ENCODE measurements at places on chromosomes 3 and 15.
A peak's percentile ranks its signal among the peaks of the same experiment; 100 is the strongest.

DNA sequence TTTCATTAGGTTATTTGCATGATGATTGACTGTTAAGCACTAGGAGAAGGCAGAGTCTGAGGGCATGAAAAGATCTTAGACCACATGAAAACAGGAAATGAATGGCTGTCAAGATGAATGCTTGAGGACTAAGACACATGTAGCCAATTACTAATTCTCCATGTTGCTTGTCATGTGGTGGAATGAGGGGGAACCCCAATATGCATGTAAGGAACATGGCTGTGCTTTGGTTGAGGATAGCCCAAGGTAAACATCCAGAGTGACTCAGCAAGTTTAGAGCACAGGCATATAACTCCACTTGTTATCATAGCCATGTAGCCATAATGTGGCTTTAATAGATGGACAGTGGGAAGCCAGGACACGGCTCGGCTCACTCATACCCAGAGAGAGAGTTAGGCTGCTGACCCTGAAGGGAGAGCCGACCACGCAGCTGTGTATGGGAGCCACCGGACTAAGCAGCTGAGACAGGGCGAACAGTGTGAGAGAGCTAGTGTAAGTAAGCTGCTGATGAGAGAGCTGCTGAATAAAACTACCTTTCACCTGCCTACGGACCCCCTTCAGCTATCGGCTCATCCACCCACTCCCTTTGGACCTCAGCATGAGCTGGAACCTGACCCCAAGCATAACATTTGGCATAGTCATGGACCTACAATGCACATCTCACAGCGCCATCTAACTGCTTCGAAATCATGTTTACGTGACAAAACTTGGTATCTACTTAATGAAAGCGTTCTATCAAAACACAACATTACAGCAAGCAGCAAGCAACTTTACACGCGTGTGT, 37.6 kb downstream of the ANO10 start:
- peak; percentile 3 for DNase-seq

DNA sequence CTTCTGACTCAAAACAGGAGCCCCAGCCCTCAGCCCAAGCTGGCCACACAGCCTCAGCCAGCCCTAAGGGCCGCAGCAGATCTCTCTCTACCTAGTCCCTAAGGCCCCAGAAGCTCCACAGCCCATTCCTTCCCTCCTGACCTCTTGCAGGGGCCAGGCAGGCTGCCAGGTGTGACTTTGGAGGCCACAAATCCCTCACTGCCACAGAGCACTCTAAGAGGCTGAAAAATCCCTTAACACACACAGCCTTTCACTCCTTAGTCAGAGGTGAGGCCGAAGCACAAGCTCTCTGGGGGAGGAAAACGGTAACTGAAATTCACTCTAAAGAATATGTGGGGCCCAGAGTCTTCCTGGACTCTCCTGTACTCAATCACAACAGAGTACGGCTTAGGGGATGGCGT, 23.3 kb downstream of the LRRC2 start:
- no peak for DNase-seq

DNA sequence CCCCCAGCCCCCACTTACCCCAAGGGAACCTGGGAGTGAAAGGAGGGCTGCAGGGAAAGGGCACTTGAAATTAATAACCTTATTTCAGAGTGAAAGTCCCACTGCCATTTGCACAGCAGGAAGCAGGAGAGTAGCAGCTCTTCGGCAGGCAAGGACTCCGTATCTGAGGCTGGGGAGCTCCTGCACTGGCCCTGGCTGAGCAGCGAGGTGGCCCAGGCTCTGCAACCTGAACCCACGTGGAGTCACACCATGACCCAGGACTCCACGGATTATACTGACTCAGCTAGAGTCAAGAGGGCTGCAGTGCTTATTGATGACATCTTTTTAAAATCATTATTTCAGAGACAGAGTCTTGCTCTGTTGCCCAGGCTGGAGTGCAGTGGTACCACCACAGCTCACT, 214.5 kb downstream of the XXYLT1 start:
- no peak for DNase-seq

- no peak for DNase-seq
Measured at GRCh38 chr3:52248816-52249547, 3.4 kb downstream of the PPM1M start.

GRCh38 chr3:50202353-50203112, 2.5 kb upstream of the SLC38A3 start:
- no peak for DNase-seq

DNA sequence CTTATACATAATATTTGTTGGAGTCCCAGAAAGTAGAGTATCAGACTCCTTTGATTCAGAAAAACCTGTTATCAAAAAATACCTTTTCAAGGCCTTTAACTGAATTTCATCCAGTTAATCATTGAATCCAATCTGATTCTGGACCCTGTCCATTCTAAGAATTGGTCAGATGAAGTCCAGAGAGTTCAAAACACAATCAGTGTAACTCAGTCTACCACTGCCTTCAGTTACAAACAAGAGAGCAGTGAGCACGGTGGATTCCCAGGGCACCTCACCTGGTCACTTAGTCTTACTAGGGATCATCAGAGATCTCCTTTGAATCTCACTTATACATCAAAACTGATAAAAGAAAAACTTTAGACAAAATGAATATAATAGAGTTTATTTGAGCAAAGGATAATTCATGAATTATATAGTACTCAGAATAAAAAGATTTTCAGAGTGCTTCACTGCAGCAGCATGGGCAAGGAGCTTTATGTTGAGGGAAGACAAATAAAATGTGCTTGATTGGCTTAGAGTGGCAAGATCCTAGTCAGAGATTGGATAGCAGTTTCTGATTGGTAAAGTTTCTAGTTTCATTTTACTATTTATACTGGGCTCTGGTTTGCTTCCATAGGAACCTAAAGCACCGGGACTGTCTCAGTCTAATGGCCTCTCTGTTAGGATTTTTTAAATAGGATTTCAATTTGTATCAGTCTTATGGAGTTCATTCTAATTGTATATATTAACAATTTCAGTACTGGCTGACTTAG, 474.9 kb upstream of the GOLIM4 start:
- DNase-seq = no peak

- no peak for DNase-seq
Measured at GRCh38 chr3:10360478-10360877, 39.6 kb upstream of the SEC13 start.

DNA sequence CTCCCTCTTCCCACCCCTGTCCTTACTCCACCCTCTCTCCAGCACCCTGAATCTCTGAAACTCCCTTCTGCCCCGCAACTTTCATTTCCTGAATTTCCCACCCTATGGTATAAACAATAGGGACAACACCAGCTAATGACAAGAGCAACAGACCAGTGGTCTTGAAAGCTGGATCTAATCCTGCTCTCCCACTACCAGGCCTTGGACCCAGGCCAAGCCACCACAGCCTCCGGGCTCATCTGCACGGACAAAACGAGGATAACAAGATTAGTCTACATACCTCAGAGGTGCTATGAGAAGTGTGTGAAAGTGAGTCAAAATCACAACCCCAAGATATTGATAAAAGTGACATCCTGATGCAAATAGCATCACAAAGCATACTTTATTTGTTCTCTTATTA, 128.6 kb downstream of the ERC2 start:
- no peak for DNase-seq

- DNase-seq = no peak
Measured at GRCh38 chr3:120931593-120931992, 23.6 kb downstream of the STXBP5L start.

GRCh38 chr3:115292131-115292530, 145.0 kb upstream of the ZBTB20 start:
- no peak for DNase-seq

DNA sequence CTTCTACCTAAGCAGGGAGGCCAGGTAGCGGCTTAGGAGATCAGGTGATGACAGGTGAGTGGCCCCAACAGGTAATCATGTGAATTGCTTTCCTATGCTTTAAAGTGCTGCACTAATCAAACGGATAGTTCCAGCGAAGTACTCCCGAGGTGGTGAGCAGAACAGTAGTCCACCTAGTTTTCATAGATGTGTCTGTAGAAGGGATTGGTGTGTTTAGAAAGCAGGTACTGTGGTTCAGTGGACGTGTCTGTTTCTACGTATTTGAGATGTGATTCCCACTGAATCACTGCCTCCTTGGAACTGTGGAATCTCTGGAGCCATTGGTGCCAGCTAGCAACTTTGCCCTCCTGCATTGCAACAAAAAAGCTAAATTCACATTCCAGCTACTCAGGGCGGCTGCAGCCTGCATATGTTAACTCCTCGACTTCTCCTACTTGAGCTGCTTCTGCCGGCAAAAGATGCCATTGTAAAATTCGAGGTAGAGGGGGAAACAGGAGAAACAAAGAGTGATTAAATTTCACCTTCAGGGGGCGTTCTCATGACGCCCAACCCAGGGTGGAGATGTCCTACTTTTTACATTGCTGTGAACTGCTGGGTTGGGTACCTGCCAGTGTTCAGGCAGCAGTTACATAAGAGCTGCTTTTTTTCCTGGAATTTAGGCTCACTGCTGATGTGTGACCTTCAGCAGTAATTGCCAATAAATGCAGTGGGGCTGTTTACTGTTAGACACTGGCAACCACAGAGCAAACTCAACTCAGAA, 227.3 kb downstream of the ITPR1 start:
- DNase-seq = peak; percentile 78

DNA sequence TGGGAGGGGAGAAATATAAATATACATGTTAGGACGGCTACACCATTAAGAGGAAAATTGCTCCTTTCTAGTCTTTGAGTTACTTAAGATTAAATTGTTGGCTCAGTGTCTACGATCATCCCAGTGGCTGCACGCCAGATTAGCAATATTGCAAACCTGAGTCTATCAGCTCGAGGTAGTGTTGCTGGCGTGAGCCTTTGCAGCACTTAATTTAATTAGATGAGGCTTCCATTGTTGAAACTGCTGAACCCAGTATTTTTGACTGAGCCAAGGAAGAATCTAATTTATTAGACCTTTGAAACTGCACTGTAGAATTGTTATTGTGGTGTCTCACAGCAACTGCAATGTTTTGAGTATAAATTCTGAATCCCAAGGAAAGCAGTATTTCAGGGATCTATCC, 782.4 kb upstream of the ROBO1 start:
- no peak for DNase-seq

DNA sequence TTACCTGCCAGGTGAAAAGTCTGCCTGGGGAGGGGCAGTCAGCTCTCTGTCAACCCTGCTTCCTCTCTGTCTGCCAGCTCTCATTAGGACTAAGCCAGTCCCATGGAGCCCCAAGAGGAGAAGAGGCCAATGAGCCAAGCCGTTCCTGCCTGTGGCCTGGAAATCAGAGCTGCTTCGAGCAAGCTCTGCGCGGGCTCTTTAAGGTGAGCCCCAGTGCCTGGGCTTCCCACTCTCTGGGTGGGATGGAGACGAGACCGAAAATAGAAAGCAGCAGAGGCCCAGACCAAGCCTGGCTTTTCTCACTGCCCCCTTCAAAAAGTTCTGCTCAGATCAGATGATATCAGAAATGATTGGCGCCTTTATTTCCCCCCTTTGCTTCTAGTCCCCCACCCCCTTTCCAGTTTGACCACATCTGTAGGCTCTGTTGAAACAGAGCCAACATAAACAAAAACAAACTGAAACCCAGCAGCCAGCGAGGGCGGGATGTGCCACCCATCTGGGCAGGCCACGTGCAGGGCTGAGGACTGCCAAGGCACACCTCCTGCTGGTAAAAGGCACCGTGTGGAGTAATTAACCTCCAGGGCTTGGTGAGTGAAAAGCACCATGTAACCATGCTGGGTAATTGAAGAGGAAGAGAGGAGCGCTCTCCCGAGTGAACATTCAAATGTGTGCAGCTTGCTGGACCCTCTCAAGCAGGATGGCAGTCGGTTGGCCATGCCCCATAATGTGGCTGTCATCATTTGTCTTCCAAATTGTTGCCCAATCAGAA, 471.0 kb upstream of the PROK2 start:
- DNase-seq = no peak

- no peak for DNase-seq
Measured at GRCh38 chr3:72144773-72145505, 360.0 kb upstream of the PROK2 start.

DNA sequence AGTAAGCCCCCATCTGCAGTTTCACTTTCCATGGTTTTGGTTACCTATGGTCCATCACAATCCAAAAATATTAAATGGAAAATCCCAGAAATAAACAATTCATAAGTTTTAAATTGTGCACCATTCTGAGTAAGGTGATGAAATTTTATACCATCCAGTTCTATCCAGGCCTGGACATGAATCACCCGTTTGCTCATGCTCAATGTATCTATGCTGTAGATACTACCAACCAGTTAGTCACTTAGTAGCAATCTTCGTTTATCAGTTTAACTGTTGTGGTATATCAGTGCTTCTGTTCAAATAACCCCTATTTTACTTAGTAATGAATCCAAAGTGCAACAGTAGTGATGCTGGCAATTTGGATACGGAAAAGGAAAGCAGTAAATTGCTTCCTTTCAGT, 381.9 kb upstream of the AGTR1 start:
- no peak for DNase-seq

DNA sequence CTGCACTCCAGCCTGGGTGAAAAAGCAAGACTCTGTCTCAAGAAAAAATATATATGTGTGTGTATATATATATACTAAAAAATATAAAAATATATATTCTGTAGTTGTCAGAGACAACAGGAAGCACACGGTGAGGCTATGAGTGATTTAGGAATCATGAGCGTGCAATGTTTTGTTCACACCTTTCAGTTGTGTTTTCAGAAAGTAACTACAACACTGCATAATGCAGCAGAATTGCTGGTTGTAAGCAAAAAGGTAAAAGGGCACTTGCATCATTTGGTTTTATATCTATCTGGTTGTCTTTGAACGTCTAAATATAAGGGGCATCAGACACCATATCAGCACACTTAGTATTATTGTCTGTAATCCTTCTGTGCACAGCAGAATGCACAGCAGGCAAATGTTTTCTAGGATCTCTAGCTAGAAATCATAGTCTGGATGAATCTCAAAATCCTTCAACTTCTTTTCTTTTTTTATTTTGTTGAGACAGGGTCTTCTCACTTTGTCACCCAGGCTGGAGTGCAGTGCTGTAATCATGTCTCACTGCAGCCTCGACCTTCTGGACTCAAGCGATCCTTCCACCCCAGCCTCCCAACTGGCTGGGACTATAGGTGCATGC, 44.8 kb downstream of the CCR3 start:
- DNase-seq = no peak

DNA sequence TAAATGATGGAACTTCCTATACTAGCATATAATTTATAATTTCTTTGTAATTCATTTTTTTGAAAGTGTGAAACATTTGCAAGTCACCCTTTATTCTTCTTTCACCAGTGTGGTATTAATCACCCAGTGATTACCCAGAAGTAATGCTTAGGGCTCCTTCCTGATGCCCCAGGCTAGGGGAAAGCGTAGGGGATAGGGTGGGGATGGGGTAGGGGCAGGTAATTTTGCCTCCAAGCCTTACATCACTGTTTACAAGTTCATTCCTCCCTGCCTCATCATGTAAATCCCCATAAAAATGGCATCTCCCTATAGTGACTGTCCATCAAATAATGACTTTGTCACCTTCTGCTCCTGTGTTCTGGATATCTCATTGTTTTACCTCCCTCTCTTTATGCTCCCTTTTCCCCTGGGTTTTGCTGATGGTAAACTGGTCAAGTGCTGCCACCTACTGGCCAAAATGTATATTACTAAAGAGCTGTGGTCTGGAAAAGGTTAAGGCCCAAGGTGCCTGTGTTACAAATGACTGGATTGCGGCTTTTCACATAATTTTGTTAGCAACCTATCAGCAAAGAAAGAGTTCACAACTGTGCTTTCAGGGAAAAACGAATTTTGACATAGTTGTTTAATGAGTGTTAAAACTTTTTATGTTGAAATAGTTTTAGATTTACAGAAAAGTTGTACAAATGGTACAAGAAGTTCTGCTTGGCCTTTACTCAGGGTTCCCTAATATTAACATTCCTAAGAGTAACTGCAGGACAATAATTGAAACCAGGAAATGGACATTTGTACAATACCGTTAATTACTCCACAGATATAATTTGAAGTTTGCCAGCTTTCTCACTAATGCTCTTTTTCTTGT, 54.7 kb downstream of the ONECUT1 start:
- peak; percentile 85 for DNase-seq
